Caki2 (cell line): ENCODE measurements at places on chromosomes 5 and 9. TPM values are rescaled to one million over a fixed set of nuclear protein-coding genes. Genes with fewer than 3 reads are reported as not detected.

The HAVCR2 gene
- not detected in 2 replicates for total RNA-seq

The NEUROG1 gene
- not detected in 2 replicates for total RNA-seq

The COL15A1 gene
- total RNA-seq: not detected in 2 replicates

The CDH6 gene
- 76.6 and 83.8 TPM in 2 replicates for total RNA-seq

The PHAX gene
- total RNA-seq: 30.8 and 42.4 TPM in 2 replicates

The PCA3 gene
- total RNA-seq: not detected in 2 replicates

The TLE1 gene
- 40.6 and 67.8 TPM in 2 replicates for total RNA-seq

The PTGER4 gene
- 3.4 and 7.5 TPM in 2 replicates for total RNA-seq

The CENPH gene
- 58.3 and 75.7 TPM in 2 replicates for total RNA-seq

The MAML1 gene
- 5.2 and 13.4 TPM in 2 replicates for total RNA-seq

The MYOZ3 gene
- not detected in 2 replicates for total RNA-seq

The PCDHGB2 gene
- 0.34 TPM in 1 of 2 replicates, not detected in the other for total RNA-seq

The SPOCK1 gene
- total RNA-seq: 22.4 and 25.6 TPM in 2 replicates

The BTNL9 gene
- total RNA-seq: not detected in 2 replicates

The INSL4 gene
- total RNA-seq: not detected in 2 replicates

The FASTKD3 gene
- total RNA-seq: 5.1 and 10.2 TPM in 2 replicates

The PPP3R2 gene
- not detected in 2 replicates for total RNA-seq

The PNPLA7 gene
- total RNA-seq: 0.09 and 0.98 TPM in 2 replicates

The FBXL7 gene
- 0.12 and 3.1 TPM in 2 replicates for total RNA-seq

The FAT2 gene
- 0.27 and 0.84 TPM in 2 replicates for total RNA-seq

The GPR151 gene
- total RNA-seq: not detected in 2 replicates

The CCT5 gene
- 636 and 700 TPM in 2 replicates for total RNA-seq

The WNK2 gene
- total RNA-seq: 0.14 TPM in 1 of 2 replicates, not detected in the other

The FAM169A gene
- 2.0 and 10.0 TPM in 2 replicates for total RNA-seq

The CATSPER3 gene
- 1.1 TPM in 1 of 2 replicates, not detected in the other for total RNA-seq

The PCDHB8 gene
- not detected in 2 replicates for total RNA-seq

The GPX8 gene
- 29.6 and 49.3 TPM in 2 replicates for total RNA-seq

The ESM1 gene
- total RNA-seq: not detected in 2 replicates

The PCDHA5 gene
- 2.5 and 2.8 TPM in 2 replicates for total RNA-seq

The DOCK2 gene
- 12.5 and 40.4 TPM in 2 replicates for total RNA-seq
